ENCODE measurements at places on chromosomes 5 and 9.

DNA sequence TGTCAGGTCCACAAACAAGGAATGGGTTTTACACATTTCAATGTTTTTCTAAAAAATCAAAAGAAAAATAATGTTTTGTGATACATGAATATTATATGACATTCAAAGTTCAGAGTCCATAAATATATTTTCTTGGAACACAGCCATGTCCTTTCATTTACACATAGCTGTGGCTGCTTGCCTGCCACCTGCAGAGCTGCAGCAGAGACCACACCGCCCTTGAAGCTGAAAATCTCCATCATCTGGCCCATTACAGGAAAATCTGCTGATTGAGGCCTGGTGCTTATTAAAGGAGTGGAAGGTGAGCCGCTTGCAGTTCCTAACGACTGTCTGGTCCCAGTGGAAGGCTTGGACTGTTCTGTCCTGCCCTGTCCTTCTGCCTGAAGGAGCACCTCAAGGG is 232.6 kb upstream of the ADAMTS16 start:
- DNase-seq = no peak

GRCh38 chr5:18329328-18329727 is 695.1 kb downstream of the TAF11L14 start:
- DNase-seq = no peak

- no peak for DNase-seq
Measured at GRCh38 chr5:171537070-171537849, 117.8 kb downstream of the FGF18 start.

GRCh38 chr9:78114581-78114980 is 83.0 kb upstream of the GNAQ start:
- no peak for DNase-seq

DNA sequence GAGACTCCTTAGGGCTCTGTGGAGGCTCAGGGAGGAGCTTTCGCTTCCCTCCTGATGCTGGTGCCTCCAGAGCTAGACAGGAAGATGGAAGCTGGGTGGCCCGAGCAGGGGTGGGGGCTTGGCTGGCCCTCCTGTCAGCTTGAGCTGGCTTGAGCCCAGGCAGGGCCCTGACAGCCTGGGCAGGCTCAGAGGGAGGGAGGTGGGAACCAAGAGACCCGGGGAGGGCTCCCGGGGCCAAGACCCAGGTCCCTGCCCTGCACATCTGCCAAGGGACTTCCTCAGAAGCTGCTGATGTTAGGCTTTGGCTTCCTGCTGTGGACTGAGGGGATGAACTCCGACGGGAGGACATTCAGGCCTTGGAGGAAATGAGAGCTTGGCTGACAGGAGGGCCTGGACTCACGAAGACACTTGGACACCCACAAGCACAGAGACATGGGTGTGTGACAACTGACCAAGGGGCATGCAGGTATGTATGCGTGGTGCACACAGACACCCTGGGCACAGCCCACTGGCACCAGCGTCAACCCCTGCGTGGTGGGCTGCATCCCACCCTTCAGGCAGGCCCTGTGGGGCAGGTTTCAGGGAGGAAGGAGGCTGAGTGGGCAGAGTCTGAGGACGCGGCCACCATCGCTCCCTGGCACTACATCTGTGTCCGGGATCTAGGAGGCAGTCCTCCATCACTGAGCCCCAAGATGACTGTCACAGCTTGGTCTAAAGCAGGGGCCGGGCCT is 1.7 kb upstream of the LTC4S start:
- no peak for DNase-seq

- no peak for DNase-seq
Measured at GRCh38 chr5:97923496-97923895, 740.4 kb upstream of the RIOK2 start.

DNA sequence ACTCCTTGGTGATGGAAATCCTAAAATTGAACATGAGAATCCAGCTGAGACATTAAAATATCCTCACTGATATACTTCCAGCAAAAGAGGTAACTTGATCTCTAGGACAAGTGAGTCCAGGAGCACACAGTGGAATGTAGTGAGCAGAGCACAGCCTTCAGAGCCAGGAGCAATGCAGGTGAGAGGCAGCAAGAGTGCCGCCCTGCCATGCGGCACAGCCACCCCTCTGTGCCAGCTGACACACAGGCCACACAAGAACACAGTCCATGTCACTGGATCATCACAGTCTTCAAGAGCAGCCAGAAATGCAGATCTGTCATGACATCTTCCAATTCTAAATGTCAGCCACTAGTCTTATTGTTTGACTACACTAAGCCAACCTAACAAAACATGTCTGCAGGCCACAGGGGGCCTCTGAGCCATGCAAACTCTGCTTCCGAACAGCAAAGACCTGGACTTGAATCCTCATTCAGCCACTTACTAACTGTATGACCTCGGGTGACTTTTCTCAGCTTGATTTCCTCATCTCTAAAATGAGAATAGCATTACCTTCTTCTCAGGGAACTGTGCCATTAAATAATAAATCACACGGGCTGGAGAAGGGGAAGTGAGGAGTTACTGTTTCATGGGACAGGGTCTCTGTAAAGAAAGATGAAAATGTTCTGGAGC is 47.0 kb downstream of the CCDC125 start:
- no peak for DNase-seq

GRCh38 chr5:96324708-96325107 is 108.3 kb downstream of the PCSK1 start:
- DNase-seq = no peak

DNA sequence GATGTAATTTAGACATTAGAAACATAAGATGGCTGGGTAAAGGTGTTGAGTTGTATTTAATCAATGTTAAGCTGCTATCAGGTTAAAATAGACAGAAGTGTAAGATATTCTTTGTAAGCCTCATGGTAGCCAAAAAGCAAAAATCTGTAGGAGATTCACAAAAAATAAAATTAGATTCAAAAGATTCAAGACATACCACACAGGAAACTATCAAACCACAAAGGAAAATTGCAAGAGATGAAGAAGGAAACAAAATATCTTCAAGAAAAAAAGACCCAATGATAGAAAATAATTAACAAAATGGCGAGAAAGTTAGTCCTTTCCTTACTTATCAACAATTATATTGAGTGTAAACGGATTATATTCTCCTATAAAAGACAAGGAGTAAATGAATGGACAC is 15.3 kb downstream of the XRCC4 start:
- no peak for DNase-seq

- peak; percentile 4 for DNase-seq
Measured at GRCh38 chr5:115888027-115888426, 46.3 kb downstream of the AP3S1 start.

DNA sequence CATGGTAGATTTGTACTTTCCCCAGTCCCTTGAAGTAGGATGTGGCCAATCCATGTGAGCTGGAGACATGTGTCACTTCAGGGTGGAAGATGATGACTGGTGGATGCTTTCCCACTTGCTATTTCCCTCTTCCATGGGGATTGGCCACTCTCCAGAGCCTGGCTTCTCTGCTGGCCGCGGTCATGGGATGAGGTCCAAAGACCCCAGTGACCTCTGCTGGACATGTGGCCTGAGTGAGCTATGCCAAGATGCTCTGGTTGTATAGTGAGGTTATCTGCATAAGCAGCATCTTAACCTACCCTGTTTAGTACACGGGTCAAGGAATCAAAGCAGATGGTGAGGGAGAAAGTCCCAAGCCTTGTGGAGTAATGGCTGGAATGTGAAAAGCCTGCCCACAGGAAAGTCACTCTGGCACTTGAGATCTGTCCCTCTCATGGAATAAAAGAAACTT is 47.1 kb downstream of the SH3PXD2B start:
- no peak for DNase-seq

- DNase-seq = no peak
Measured at GRCh38 chr9:23278561-23278960, 547.5 kb downstream of the ELAVL2 start.

DNA sequence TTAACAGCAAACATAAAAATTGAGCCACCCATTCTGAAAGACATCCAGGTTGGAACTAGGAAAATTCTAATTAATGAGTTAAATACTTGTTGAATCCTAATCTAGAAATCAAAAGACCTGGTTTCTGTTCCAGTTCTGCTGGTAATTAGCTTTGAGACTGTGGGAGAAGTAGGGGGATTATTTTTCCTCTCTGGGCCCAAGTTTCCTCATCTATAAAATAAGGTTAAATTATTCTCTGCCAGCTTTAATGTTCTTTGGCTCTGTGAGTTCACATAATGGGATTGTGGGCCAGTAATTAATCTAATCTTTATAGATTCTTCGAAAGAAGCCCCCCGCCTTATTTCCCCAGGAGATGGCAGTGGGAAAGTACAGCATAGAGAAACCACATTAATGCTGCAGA is 104.6 kb downstream of the ENC1 start:
- DNase-seq = no peak

GRCh38 chr5:112878760-112879159 is 17.7 kb downstream of the SRP19 start:
- DNase-seq = no peak

DNA sequence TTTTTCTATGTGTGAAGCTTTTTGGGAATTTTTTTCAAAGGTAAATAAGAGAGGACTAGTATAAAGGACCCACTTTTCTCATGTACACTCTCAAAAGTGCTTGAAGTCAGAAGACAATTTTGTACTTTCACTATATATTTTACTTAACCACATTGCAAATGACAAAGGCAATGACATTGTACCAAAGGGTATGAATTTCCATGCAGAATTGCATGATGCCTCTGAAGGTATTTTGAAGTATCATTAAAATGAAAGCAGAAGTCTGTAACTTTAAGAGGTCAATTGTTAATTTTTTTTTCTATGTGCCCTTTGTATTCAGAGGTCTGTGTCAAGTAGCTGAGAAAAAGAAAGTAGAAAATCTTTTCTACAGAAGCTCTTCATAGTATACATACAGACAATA is 84.7 kb downstream of the ST8SIA4 start:
- DNase-seq = no peak

- no peak for DNase-seq
Measured at GRCh38 chr5:136886608-136887007, 521.3 kb upstream of the TRPC7 start.

DNA sequence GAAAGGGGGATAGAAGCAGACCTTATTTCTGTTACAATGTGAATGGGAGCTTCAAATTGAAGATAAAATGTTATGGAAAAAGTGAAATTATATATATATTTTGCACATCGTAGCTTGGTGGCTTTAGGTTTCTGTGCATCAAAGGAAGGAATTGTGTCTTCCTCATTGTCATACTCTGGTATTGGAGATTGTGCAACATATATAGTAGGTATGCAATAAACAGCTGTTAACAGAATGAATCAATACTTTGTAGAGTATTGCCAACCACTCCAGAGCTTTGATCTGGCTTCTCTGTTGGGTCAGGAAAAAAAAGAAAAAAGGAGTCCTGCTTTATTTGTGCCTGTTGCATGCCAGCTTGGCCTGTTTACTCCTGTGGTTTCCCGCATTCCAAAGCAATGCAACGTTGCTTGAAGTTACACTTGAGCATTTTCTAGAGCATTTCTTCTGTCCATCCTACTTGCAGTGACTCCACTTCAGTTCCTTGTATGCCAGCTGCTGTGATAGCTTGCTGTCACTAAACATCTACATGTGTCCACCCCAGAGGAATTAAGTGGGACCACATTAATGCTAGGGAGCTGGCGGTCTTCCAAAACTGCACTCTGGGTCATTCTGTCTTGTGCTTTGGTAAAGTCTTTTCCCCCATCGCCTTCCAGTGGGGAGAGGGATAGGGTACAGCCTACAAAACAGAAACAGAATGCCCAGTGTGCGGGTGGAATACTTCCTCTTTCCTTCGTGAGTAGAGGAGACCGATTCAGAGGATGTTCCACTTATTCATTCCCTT is 62.0 kb upstream of the MEF2C start:
- no peak for DNase-seq

DNA sequence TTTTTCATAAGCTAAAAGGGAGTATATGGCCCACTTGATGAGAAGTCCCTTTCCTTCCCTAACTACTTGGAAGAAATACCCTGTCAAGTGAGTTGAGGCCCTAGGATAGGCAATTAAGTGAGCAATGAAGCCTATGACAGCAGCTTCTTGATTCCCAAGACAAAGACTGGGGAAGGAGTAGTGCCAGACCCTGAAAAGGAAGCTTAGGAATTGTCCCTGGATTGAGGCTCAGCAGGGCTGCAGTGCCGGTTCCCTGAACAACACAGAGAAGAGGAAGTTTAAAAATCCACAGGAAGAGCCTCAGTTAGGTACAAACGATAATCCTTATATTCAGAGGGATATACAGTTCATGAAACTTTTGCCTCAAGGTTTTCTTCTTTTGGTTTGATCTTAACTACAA is 61.8 kb upstream of the RAD23B start:
- DNase-seq = no peak

DNA sequence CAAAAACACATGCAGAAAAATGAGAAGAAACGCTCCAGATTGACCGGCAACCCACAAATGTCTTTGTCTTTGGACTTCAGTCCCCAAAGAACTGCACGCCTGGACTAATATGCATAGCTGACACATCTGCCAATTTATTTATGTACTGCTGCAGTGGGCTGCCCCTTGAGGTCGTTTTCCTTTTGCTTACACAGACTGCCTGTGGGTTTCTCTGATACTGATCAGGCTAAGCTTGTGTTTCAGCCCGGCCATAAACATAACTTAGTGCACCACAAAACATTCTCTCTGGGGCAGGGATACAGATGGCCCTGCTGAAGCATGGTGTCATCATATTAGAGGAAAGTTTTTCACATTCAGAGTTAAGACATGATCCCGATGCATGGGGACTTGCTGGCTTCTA is 75.4 kb downstream of the NUDT12 start:
- no peak for DNase-seq

- no peak for DNase-seq
Measured at GRCh38 chr5:93612855-93613243, 29.8 kb downstream of the NR2F1 start.

GRCh38 chr5:80975065-80975464 is 14.9 kb downstream of the RASGRF2 start:
- DNase-seq = no peak

DNA sequence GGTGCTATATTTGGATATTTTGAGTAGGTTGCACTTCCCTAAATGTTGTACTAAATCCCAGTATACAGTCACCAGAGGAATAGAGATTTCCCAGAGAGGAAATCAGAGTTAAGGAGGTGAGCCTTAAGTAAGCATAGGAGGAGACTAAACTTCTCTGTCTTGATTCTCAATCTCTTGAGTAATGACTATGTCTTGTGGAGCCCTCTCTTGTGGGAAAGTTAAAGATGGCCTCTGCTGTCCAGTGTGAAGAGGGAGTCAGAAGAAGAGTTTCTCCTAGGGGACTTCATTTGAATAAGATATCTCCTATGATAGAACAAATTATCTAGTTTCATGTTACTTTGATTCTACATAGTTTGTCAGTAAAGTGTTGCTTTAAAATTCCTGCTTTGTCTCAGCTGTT is 502.5 kb downstream of the PDE4D start:
- no peak for DNase-seq

GRCh38 chr9:128056086-128056485 is 11.0 kb downstream of the NAIF1 start:
- DNase-seq = no peak

- DNase-seq = no peak
Measured at GRCh38 chr5:108143581-108143980, 238.3 kb downstream of the FBXL17 start.

- DNase-seq = no peak
Measured at GRCh38 chr9:69657269-69657668, 14.9 kb downstream of the APBA1 start.

GRCh38 chr5:178780581-178781498 is 50.4 kb upstream of the ZNF354A start:
- no peak for DNase-seq

GRCh38 chr9:105921057-105921726 is 226.9 kb downstream of the TMEM38B start:
- no peak for DNase-seq

Data from kidney capillary endothelial cell (primary cell).